ENCODE measurements at places on chromosomes 11 and 22.

GRCh38 chr11:121119440-121119839, 18.4 kb downstream of the TECTA start:
- DNase-seq, result no peak

GRCh38 chr11:57566905-57567514, 462 bp downstream of the UBE2L6 start:
- no peak for DNase-seq

- no peak for DNase-seq
These were observed 15.5 kb upstream of the TAB1 start for GRCh38 chr22:39383841-39384625.

DNA sequence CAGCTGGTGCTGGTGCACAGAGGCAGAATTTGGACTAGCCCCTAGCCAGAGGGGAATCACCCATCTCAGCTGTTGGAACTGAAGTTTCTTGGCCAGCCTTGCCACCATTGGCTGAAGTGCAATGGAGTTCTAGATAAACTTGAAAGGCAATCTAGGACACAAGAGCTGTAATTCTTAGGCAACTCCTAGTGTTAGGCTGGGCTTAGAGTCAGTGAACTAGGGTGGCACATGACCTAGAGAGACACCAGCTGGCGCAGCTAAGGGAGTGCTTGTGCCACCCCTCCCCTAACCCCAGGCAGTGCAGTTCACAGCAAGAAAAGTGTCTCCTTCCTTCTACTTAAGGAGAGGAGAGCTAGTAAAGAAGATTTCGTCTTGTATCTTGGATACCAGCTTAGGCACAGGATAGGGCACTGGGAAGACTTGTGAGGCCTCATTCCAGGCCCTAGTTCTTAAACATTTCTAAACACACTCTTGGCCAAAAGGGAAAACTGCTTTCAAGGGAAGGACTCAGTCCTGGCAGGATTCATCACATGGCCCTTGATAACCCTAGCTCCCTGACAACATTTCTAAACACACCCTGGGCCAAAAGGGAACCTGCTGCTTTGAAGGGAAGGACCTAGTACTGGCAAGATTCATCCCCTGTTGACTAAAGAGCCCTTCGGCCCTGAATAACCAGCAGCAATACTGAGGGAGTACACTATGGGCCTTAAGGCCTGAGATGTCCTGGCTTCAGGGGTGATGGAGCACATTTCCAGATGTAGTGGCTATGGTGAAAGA, 53.4 kb downstream of the XRRA1 start:
- no peak for DNase-seq

DNA sequence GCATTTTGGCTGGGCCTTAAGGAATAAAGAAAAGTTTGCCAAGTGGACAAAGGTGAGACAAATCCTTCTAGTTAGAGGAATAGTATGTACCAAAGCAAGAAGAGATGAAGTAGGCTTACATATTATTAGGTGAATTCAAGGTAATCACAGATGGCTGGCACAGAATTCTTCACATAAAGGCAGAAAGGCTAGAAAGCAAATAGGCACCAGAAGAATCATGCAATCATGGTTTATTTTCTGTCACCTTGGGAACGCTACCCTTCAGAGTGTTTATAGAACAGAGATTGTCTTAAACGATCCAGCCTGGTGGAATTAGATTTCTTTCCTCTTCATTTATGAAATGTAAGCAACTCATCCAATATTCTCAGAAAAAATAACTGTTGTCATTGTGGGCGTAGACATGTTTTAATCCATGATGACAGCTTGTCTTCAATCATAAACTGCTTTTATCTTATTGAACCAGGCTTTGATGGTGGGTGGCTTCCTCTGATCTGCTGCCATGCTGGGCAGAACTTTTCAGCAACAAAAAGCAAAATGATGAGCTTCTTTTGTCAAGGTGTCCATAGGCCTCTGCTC, 49.0 kb upstream of the CSNK2A3 start:
- no peak for DNase-seq

DNA sequence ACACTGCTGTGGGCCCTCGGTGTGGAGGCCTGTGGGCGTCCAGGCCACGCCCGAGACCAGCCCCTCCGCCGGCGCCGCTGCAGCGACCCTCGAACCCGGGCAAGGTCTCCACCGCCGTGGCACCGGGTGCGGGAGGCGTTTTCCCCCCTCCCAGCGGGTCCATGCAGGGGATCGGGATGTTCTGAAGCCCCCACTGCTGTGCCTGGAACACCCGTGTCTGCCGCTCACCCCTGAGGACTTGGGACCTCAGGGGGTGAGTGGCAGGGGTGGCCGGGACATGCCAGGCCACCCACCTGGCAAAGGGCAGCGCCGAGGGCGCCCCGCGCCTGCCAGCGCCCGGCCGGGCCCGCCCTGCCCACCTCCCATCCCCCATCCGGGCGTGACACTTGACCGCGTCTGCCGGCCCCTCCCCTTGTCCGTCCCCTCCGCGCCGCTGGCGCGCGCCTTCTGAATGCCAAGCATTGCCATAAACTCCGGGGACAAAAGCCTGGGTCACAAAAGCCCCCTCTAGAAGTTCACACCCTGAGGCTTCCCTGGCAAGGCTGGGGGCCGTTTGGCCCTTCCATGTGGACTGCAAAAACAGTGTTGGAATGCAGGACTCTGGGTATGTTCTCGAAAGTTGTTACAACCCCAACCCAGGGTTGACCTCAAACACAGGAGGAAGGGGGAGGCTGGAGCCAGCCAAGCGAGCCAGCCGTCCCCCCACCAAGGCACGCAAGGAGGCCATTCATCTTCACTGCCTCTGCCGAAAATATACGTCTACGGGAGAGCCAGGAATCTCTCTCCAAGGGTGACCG, 819 bp upstream of the KCNQ1OT1 start:
- DNase-seq, result peak; percentile 73
